ENCODE measurements at places on chromosomes 3 and 15.

GRCh38 chr3:72112435-72112834 lies 327.5 kb upstream of the PROK2 start:
- no peak for DNase-seq

- no peak for DNase-seq
Observed at GRCh38 chr3:146974001-146974400, 368.9 kb upstream of the PLSCR5 start.

- DNase-seq = peak; percentile 55
Observed at GRCh38 chr3:122295266-122296062, 29.6 kb upstream of the CSTA start.

DNA sequence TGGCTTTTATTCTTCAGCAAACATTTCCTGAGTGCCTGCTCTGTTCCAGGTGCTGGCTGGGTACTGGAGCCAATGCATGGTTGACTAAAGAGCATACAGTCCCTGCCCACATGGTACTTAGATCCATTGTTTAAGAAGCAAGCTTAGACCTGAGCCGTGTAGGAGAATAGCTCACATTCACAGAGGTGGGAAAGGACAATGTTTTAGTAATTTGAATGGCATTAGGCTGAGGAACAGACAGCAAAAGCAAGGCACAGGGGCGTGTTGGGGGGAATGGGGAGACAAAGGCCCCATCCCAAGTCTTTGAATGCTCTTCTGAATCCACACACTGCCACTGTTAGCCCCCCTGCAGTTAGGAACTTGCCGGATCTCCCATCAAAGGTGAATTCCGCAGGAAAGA lies 388.2 kb upstream of the RGMA start:
- DNase-seq = no peak

DNA sequence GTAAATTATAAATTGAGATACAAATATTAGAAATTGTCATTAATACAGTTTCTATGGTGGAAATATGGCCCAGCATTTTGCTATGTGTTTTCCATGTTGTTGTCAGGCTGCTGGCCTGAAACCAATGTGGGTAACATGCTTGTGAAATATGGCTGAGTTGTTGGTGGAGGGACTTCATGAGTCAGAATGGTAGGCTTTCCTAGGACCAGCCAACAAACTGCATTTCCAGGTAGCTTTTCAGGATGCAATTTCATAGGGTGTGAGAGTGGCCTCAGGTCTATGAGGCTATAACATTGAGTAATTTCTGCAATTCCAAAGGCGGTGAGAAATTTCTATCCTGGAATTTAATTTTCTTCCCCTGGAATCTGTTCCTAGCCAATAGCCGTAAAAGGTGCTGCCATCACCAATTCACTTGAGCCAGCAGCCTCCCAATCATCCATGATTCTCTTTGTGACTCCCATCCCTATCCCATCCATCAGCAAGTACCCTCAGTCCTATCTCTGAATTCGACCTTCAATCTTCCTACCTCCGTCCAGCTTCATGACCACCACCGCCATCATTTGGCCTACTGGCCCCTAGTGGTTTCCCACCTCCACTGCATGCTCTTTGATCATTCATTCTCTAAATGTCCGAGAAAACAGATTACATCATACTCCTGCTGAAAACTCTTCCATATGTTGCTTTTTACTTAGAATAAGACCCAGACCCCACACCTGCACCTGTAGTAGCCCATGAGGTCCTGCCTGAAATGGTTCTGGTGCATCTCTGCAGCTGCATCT lies 276.6 kb upstream of the CFAP20DC start:
- DNase-seq = peak; percentile 9

DNA sequence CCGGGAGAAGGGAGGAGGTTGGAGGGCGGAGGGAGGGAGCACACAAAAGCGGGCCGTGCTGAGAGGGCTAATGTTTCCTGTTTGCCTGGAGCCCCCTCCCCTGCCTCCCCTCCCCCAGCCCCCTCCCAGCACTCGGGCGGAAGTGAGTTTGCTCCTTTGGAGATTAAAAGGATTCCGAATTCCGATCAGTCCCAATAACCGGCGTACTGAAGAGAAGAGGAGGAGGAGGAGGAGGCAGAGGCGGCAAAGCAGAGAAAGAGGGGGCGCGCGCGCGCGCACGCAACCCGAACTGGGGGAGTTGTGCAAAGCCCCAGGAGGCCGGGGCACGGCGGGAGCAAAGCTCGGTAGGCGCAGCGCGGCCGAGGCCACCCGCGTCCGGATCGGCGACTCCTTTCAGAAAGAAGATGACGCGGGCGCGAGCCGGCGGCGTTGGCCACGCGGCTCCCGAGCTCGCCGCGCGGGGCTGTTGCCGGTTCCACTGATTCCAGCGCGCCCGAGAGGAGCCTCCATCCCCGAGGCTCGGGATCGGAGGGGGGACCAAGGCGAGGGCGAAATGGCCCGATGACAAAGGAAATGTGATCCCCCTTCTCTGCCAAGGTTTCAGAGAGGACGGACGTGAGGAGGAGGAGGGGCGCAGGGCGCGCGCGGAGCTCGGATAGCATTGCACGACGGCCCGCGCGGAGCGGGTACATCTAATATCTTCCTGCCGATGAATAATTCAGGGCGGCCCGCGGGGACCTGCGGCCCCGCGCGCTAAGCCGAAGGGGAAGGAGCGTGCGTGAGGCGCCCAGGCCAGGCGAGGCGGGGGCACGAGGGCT lies 1.1 kb upstream of the TRIM71 start:
- DNase-seq = peak; percentile 82

- no peak for DNase-seq
Observed at GRCh38 chr3:194139814-194140391, 4.0 kb downstream of the HES1 start.

GRCh38 chr15:22810853-22811338 lies 24.5 kb downstream of the NIPA1 start:
- DNase-seq = no peak

DNA sequence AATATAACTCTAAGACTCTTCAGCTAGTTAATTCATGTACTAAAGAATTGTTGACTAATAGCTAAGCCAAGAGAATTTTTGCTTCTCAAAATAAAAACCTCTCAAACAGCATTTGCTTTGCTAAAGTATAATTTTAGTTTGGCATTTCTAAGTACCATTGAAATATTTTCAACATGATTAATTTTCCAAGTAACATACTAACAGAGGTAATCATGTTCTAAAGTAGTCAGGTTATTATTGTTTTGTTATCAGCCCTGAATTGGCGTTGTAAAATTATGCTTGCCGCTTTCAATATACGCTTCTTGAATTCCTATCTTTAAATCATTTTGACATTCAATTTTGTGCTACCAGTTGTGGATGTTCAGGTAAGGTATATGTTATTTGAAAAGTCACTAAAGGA lies 134.3 kb downstream of the CNTN6 start:
- no peak for DNase-seq

- no peak for DNase-seq
Observed at GRCh38 chr3:133113927-133114597, 75.9 kb downstream of the TMEM108 start.

- DNase-seq = no peak
Observed at GRCh38 chr3:112460519-112461195, 38.6 kb downstream of the BTLA start.

DNA sequence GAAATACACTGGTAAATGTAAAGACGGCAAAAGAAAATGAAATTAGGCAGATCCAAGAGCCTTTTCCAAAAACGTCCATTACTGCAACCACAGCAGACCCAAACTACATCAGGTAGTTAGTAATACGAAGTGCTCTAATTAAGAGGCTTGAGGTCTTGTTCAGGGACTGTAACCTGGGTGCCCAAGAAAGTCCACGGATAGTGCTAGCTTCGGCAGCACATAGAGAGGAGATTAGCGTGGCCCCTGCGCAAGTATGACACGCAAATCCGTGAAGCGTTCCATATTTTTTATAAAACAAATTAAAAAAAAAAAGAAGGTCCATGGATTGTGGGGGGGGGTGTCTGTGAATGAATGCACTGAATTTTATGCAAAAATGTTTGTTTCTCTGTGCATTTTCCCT lies 1.4 kb downstream of the COPB2 start:
- no peak for DNase-seq

DNA sequence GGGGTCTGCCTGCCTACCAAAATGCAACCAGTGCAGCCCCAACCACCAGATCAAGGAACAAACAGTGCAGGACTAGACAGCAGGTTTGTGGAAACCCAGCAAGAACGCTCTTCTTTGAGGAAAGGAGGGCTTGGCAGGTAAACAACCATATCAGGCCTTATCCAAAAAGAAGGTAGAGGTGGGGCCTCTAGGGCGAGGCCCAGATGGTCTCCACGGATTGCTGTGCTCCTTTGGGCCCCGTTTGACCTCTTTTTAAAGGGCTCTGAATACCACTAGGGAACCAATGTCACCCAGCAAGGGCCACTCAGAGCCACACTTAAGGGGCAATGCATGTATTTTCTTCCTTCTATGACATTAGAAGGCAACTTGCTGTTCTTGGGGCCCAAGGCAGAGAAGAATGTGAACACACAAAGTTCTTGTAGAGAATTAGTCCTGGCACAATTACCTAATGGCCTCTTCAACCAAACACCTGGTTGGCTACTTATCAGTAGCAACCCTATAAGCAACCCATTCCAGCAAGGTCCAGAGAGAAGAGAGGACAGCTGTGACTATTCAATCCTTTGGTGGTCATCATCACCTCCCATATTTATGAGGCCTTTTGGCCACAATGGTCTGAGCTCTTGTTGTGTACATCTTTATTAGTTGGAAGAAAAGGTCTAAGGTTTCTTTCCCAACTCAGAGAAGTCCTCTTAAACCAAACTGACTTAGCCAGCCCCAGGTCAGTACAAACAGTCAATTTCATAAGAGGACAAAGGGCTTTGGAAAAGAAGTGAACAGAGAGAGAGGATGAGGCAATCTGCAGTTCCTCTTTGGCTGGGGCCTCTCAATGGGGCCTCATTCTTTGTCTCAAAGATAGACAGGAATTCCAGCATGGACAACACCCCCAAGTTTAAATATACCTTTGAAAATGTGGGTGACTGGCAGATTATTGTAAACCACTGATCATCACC lies 36.0 kb downstream of the FOXP1 start:
- peak; percentile 90 for DNase-seq

GRCh38 chr15:62740141-62741004 lies 302.2 kb upstream of the TPM1 start:
- no peak for DNase-seq

DNA sequence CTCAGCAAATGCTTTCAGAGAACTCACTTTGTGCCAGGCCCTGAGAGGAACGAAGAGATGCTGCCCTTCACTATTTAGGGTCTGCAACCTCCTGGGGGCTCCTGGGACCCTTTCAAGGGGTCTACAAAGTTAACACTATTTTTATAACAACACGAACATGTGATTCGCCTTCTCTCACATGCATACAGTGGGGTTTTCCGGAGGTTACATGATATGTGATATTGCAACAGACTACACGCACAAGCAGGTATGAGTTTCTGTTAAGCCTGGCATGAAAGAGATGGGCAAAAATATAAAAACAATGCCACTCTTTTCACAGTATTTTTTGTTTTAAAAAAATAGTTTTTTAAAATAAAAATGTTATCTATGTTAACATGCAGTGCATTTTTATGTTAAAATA lies 10.3 kb downstream of the STARD5 start:
- DNase-seq = no peak

- no peak for DNase-seq
Observed at GRCh38 chr15:29852201-29852600, 29.9 kb upstream of the TJP1 start.

DNA sequence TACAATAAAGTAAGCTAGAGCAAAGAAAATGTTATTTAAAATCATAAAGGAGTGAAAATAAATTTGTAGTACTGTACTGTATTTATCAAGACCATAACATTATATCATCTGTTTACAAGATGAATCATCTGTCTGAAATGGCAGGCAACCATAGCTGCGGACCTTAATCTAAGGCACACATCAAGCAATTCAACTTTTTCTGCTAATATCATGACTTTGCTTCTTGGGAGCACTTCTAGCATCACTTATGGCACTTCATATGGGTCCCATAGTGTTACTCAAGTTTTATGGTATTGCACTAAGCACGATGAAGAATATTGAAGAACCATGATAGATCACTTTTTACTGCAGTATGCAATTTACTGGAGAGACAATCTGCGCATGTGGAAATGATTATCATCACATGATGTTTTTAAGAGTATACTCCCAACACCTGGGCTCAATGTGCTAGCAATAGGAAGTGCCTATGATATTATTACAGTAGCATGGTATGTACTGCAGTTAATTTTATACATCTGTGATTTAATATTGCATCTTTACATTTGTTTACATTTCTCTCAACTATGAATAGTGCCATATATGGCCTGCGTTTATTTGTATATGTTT lies 137.7 kb upstream of the NECTIN3 start:
- DNase-seq = no peak

GRCh38 chr3:45910892-45911291 lies 24.5 kb downstream of the CCR9 start:
- DNase-seq = no peak

GRCh38 chr3:184798120-184798519 lies 13.8 kb upstream of the VPS8 start:
- no peak for DNase-seq

- DNase-seq = no peak
Observed at GRCh38 chr3:15283702-15284101, 48.7 kb downstream of the SH3BP5 start.

GRCh38 chr15:77354063-77354462 lies 65.8 kb downstream of the PEAK1 start:
- peak; percentile 11 for DNase-seq

DNA sequence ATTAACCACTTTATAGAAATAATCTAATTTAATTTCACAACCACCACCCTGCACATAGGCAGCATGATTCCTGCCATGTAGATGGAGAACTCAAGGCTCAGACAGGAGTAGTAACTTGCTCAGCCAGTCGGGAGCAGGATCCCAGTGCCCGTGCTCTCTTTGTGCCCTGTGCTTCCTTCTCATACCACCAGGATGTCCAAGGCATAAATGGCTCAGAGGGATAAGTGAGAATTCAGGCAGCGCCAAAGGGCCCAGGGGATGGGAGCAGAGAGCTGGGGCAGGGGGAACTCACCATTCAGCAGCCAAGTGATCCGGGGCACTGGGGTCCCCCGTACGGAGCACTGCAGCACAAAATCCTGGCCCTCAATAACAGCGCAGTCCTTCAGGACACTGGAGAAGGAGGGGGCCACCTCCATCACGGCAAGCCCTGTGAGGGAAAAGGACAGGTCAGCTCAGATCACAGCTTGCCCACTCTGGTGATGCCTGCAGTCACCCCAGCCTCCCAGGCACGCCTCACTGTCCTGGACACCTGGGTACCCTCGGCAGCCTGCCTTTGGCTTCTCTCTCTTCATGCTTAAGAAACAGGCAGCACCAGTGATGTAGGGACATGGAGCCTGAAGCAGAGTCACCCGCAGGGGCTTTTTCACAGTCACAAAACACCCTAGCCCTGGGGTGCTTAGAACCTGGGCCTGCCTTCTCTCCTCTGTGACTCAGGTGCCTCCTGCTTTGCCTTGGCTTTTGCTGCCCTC lies 141.0 kb upstream of the HACD2 start:
- no peak for DNase-seq

- no peak for DNase-seq
Observed at GRCh38 chr3:102444101-102444500, 9.3 kb downstream of the ZPLD1 start.

GRCh38 chr3:48739955-48740823 lies 23.2 kb upstream of the IP6K2 start:
- peak; percentile 54 for DNase-seq

- no peak for DNase-seq
Observed at GRCh38 chr15:25780479-25781255, 82.5 kb downstream of the ATP10A start.

All from NB4 (cell line).